ENCODE measurements at places on chromosomes 6 and 20.

DNA sequence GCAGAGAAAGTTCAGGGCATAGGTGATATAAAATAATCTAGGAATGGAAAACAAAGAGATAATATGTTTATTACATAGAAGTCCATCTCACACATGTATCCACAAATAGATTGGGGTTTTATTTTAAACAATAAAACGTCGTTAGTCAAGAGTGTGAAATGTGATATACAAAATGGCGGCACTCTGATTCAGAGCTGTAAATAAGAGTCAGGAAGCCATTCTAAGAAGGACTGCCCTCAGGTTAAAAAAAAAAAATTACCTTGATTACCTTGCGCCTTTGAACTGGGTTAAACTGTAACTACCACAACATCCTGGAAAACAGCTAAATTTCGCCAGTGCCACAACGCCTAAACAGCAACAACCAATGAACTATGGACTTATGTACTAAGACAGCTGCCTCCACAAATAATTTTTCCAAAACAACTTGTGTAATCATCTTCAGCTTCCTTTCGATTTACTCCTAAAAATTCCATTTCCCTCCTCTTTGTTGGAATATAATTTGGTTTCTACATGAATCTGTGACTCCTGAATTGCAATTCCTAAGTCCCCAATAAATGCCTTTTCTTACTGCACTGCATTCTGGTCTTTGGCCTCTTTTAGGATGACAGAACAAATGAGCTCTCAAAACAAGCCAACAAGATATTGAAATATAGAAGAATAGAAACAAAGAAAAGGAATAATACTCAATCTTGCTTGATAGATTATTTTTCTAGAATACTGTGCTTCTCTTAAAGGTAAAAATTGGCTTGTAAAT is 1019.5 kb upstream of the MAP3K7 start:
- no peak for DNase-seq

DNA sequence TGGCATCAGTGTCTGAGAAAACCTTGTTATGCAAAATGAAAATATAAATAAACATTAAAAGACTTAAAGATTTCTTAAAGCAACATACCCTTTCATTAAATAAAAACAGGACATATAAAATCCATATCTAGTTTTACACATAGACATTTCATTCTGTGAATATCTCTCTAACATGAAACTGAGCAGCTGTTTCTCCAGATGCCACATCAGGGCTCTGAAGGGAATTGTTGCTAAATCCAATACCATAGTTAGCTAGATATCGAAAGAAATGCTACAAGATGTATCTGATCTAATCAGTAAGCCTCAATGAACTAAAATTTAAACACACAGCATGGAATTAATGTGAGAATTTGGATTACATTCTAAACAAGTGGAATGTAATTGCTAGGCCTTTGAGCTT is 74.5 kb downstream of the SAMD5 start:
- DNase-seq = no peak

DNA sequence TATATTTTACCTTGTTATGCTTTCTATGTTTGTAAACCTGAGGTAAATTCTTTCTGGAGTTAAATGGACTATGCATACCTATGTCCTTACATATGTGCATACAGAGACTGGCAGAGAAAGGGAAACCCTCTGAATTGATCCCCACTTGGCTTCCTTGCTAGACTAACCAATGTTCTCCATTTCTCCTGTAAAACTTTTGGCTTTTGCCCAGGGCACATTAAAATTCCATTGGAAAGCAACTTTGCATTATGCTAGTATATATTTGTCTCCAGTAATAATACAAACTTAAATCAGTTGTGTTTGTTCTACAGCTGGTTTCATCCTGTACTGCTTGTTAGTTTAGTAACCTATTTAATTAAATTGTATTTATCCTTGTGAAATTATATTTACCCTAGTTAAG is 646.0 kb upstream of the MARCKS start:
- DNase-seq = no peak

DNA sequence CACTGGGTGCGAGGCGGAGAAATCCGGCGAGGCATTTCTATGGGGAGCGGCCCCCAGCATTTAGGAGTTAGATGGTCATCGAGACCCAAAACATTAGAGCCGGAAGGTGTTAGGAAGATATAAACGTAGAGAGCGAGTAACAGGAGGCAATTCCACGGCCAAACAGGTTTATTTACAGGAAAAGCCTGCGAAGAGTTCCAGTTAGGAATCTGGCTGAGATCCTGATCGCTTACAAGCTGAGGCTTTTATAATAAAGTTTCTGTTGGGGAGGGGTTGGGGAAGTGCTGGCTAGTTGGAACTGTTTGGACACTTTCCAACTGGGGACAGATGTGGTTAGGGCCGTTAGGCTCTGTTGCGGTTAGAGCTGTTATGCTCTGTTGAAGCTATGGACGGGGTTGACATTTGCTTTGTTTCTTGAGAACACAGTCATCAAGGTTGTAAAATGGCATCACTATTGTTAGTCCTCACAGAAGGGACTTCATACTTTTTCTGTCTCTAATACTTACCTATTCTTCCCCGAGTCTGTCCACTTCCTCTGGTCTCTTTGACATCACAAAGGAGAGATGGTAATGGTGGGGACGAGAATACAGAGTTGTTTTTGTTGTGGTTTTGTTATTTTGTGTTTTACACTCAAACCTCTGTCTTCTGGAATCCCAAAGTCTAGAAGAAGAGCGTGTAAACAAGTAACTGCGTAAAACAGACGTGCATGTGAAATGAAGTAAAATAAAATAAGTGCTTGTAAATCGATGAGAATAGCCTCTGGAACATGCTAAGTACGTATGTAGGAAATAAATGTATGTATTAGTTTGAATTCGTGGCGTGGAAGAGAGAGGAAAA is 554 bp upstream of the ZSCAN31 start:
- no peak for DNase-seq

GRCh38 chr6:114033606-114034005 is 62.7 kb upstream of the HDAC2 start:
- DNase-seq = no peak

GRCh38 chr6:42970871-42971612 is 7.9 kb downstream of the PEX6 start:
- DNase-seq = no peak
